ENCODE measurements at places on chromosomes 2 and 18.

DNA sequence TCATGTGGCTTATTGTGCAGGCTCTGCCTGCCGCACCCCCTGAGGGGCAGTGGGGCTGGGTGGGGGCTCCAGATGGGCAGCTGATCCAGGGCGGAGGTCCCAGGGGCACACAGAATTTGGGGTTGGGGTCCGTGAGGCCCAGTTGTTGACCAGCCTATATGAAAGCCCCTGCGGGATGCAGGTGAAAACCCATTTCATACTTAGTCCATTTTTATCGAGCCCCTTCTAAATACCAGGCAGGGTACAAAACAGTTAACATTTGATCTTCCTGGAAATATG, 30.6 kb downstream of the MYO7B start:
- DNase-seq, result no peak

- no peak for DNase-seq
Measured at GRCh38 chr2:50646226-50646625, 385.7 kb downstream of the NRXN1 start.

DNA sequence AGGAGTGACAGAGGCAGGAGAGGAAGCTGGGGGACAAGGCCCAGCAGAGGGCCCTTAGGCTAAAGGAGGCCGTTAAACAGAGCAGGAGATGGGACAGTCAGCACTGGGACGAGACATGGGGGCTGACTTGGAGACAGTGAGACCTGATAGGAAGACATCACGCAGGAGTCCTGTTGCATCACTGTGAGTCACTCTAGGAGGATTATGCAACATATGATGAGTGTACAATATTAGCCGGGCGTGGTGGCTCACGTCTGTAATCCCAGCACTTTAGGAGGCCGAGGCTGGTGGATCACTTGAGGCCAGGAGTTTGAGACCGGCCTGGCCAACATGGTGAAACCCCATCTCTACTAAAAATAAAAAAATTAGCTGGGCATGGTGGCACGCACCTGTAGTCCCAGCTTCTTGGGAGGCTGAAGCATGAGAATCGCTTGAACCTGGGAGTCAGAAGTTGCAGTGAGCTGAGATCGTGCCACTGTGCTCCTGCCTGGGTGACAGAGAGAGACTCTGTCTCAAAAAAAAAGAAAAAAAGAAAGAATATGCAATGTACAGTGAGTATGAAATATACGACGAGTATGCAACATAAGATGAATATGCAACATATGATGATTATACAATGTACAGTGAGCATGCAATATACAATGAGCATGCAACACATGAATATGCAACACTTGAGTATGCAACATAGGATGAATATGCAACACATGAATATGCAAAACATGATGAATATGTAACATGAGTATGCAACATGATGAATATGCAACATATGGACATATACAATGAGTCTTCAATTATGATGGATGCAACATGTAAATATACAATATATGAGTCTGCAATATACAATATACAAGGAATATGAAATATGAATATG, 83.3 kb upstream of the ID2 start:
- no peak for DNase-seq

GRCh38 chr2:17298453-17298852, 219.8 kb downstream of the RAD51AP2 start:
- no peak for DNase-seq

DNA sequence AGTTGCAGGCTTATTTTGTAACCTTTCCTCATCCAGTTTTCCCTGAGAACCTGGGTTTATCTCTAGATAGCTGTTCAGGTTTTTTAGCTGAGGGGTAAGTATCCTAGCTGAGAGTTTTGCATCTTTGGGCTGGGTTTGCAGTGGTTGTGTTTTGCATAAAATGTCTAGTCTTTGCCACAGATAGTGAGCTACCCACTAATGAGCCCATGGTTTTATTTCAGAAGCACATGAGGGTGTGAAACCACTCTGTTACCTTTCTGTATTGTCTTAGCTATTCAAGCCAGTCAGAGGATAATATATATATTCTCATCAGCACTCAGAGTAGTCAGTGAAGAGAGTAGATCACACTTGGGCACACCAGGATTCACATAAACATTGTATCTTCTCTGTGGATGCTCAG, 24.6 kb upstream of the TXNDC2 start:
- DNase-seq, result no peak

DNA sequence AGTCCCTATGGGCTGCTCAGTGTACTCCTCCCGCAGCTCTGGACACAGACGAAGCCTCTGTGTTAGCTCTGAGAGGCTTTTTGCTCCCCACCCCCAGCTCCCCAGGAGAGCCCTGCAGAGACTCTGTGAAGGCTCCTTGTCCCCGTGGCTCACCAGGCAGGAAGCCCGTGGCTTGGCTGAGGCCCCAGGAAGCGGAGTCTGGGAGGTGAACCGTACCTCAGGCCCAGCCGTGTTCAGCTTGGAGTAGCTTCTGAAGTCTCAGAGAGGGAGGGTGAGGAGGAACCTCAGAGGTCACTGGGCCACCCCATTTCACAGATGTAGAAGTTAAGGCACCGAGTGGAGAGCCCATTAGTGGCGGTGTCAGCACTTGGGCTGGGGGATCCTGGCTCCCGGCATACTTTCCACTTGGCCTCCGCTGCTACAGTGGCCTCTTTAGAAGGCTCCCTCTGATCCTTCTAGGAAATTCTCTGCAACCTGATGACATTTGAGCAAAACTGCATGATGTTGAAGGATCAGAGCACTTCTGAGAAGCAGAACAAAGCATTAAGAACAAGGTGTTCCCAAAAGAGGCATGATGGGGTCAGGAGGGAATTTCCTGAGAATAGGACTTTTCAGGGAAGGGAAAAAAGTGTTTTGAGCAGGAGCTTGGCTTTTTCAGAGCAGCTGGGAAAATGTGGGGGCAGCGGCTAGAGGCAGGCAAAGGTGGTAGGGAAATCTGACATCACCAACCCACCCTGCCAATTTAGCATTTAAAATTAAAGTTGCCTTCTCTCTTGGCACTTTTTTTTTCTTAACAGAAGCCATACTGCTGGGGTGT, 79.1 kb downstream of the MCFD2 start:
- DNase-seq, result no peak

GRCh38 chr2:211875488-211875887, 663.1 kb downstream of the ERBB4 start:
- DNase-seq, result no peak

DNA sequence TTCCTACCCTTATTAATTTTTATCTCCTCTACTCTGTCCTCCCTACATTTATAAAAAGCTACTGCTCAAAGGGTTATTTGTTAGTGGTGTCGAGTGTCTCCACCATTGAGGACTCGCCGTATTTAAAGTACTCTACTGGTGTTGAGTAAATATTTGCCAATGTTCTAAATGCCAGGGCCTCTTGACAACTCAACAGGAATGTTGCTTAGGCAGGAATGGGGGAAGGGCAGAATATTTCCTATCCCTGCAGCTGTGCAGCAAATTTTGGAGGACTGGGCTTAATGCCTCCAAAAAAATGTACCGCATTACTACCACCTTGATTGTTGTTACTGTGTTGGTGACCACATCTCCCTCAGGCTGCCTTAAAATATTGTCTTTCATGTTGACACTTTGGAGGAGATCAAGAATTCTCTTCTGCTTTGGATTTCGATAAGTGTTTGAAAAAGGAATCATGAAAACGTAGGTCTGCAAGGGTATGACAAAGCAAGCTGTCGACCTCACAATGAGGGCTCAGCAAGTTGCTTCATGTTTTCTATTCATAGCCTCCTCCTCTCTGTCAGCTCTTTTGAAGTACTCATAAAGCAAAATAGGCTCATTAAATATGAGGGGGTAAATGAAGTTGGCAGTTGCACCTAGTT, 84.3 kb downstream of the EFEMP1 start:
- no peak for DNase-seq

DNA sequence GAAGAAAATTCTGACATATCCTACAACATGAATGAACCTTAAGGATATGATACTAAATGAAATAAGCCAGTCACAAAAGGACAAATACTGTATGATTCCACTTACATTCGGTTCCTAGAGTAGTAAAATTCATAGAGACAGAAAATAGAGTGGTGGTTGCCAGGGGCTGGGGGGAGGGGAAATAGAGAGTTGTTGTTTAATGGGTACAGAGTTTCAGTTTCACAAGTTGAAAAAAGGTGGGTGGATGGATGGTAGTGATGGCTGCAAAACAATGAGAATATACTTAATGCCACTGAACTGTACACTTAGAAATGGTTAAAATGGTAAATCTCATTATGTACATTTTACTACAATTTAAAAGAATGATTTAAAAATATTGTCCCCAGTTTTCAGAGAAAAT, 53.3 kb upstream of the NFU1 start:
- DNase-seq, result peak; percentile 23

- DNase-seq, result no peak
Measured at GRCh38 chr2:224957540-224958461, 84.5 kb downstream of the DOCK10 start.

DNA sequence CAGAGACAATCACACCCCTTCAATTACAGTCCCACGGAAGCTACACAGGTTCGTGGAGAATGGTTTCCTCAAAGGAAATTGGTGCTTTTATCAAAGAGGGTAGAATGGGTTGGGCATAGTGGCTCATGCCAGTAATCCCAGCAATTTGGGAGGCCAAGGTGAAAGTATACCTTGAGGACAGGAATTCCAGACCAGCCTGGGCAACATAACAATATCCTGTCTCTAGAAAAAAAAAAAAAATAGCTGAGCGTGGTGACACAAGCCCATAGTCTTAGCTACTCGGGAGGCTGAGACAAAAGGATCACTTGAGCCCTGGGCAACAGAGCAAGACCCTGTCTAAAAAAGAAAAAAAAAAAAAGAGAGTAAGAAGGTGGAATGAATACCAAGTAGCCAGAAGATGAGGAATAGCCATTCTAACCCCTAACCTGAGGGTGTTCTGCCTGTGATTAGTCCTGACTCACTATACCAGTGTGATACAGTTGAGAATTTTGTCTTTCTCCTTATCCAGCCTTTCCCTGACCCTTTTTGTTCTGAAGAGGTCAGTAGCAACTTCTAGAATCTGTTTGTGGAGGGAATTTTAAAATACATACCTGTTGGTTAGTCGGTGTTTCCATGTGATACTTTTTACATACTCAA, 283.2 kb downstream of the MREG start:
- DNase-seq, result no peak

GRCh38 chr2:231370749-231371429, 24.6 kb upstream of the B3GNT7 start:
- no peak for DNase-seq

DNA sequence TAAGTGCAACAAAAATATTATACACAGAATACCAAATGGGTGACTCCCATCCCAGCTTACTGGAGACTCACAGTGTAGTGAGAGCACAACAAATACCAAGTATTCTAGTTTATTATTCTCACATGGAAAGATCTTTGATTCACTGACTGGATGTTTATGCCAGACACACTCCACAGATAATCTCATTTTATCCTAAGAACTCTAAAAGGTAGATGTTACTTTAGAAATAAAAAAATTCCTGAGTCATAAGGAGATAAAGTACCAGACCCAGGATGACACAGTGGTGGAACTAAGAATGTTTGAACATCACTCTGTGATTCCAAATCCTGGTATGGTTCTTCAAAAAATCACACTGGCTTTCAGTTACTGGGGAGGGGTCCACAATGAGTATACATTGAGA, 136.2 kb downstream of the CDH2 start:
- DNase-seq, result no peak
